Tibial artery (tissue), 4 donors: ENCODE measurements at places on chromosomes 5 and 9.

DNA sequence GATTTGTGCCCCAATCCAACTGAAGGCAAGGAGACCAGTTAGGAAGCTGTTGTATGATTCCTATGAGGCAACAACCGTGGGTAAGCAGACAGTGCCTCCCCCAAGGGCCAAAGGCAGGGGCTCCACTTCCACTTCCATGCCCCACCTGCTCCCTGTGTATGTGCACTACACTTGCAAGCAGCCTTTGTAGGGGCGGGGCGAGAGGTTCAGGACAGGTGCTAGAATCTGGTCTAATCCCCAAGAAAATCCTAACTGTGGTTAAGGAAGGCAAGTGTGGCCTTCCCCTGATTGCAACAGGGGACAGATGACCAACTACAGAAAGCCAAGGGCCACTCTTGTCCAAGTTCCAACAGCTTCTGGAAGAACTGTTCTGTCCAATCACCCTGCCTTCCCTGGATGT lies 41.7 kb downstream of the B4GALT1 start:
- H3K36me3 ChIP-seq, result peaks cover 19% of the 10 kb centered on the region
- H3K4me3 ChIP-seq, result no peak overlapping the region
- no peaks in the 10 kb centered on the region for H3K27me3 ChIP-seq
- peaks cover 50% of the 10 kb centered on the region for H3K4me1 ChIP-seq
- DNase-seq, result no peak

- DNase-seq, result no peak
- H3K27ac ChIP-seq, result no peak overlapping the region
- no peaks in the 10 kb centered on the region for H3K36me3 ChIP-seq
- H3K4me1 ChIP-seq, result no peaks in the 10 kb centered on the region
- H3K27me3 ChIP-seq, result no peaks in the 10 kb centered on the region
These were observed 526.1 kb upstream of the GRAMD2B start for GRCh38 chr5:125897089-125897488.

DNA sequence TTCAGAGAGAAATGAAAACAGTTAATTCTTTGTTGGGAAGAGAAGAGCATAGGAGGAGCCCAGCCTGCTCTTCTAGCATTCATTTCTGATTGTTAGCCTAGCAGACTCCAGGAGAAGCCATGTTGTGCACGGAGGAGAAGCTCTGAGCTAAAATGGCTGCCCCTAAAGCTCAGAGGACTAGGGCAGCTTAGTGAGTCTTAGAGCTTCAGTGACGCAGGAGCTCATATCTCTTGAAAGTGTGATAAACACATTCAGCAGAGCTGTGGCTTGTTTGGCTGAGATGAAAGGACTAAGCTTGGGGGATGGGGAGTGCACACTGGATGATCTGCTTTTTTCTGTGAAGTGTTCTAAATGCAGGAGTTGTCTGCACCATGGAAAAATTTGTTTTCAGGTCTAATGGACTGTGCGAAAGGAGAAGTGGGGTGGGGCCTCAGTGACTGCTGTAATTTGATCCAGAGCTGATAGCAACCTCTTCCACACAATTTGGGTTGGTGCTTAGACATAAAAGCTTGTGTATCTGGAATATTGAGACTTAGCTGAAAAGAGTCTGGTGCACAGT lies 58.5 kb downstream of the ZNF462 start:
- H3K27ac ChIP-seq, result peak overlapping the region; percentile 3
- H3K27me3 ChIP-seq, result no peaks in the 10 kb centered on the region
- H3K4me1 ChIP-seq, result no peaks in the 10 kb centered on the region
- H3K36me3 ChIP-seq, result peaks cover 19% of the 10 kb centered on the region
- no peak overlapping the region for H3K4me3 ChIP-seq
- no peak for DNase-seq

- no peaks in the 10 kb centered on the region for H3K36me3 ChIP-seq
- DNase-seq, result no peak
- H3K4me3 ChIP-seq, result no peak overlapping the region
- no peaks in the 10 kb centered on the region for H3K27me3 ChIP-seq
- no peak overlapping the region for H3K27ac ChIP-seq
These were observed 43.0 kb downstream of the TBCA start for GRCh38 chr5:77733130-77733529.

DNA sequence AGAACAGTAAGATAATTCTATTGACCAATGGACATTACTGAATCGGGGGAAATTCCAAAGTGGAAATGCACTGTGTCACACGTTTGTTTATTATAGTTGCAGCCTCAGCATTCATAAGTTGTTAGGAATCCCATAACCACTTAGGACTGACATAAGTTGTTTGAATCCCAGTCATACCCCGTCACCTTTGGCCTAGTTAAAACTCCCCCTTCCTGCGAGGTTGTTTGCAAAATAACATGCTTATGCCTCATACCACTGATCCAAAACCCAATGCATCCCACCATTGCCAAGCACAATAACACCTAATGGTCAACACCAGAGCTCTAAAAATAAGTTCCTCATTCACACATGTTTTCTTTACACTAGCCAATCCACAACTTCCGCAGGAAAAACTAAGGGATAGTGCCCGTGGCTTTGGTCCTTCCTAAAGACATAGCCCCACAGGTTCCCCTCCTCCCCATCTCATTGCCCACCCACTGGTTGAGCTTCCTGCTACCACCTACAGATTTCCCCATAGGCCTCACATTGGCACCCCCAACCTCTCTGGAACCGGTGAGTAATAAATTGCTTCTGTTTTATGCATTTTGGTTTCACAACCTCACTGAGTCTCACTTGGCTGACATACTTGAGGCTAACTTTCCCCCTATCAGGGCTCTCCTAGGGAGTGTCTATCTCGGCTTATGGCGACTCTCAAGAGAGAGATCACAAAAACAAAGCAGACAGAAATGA lies 42.3 kb upstream of the MUSK start:
- no peaks in the 10 kb centered on the region for H3K36me3 ChIP-seq
- DNase-seq, result no peak
- no peaks in the 10 kb centered on the region for H3K27me3 ChIP-seq
- no peak overlapping the region for H3K4me3 ChIP-seq
- no peak overlapping the region for H3K27ac ChIP-seq

DNA sequence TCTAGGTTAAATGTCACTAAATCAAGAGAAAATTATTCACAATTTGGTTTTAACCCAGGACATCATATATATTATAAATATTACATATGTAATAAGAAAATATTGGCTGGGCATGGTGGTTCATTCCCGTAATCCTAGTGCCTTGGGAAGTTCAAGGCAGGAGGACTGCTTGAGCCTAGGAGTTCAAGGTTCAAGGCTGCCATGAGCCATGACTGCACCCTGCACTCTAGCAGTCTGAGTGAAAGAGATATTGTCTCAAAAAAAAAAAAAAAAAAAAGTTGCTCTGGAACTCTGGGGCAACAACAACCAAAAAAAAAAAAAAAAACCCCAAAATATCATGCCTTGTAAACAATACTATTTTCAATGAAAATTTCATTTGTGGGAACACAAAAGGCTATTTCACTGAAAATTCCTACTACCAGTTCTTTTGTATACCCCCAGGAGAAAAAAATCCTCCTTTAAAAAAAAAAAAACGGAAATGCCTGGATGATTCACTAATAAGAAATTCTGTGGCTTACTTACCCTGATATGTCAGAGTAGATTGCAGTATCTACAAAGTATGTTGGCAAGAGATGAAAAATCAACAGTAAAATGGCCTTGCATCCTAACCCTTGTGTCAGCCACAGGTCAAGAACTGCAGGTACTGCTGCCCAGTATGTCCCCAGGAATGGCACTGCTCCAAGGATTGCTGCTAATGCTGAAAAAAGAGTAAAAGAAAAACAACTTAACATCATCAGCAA lies 22.6 kb upstream of the CTNNAL1 start:
- H3K27me3 ChIP-seq, result no peaks in the 10 kb centered on the region
- H3K27ac ChIP-seq, result peak overlapping the region; percentile 37
- peaks cover 42% of the 10 kb centered on the region for H3K36me3 ChIP-seq
- peaks cover 19% of the 10 kb centered on the region for H3K4me1 ChIP-seq

DNA sequence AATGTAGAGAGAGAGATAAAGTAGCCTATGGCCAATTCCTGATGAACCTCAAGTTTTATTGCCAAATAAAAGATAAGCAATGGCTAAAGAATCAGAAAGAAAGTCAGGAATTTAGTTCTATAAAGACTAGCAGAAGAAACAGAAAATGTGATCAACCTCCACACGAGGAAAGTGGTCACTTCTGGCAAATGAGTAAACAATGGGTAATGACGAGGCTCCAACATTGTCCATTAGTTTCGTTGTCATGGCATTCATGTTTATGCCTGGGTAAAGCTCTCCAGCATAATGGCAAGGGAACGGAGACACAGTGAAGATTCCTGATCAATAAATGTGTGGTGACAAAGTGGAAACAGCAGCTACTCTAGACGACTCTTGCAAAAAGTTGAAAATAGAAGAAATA lies 341.8 kb upstream of the CTNND2 start:
- no peak overlapping the region for H3K27ac ChIP-seq
- no peaks in the 10 kb centered on the region for H3K4me1 ChIP-seq
- H3K4me3 ChIP-seq, result no peak overlapping the region
- H3K36me3 ChIP-seq, result no peaks in the 10 kb centered on the region

DNA sequence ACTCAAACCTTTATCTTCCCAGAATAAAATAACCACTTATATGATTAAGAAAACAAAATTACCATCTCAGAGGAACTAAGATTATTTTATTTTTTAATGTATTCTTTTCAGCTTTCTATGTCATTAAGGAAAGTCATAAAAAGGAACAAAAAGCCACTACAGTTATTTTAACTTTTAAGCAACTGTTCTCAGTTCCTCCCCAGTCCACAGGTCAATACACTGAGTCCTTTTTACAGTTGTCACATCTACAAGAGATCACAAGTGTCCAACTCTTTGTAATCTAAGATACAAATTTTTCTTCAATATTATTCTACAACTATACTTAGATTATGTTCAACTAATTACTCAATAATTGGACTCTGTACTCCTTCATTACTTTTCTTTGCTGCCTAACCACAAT lies 782.8 kb upstream of the ACO1 start:
- no peaks in the 10 kb centered on the region for H3K27me3 ChIP-seq
- no peaks in the 10 kb centered on the region for H3K4me1 ChIP-seq
- no peaks in the 10 kb centered on the region for H3K36me3 ChIP-seq
- H3K27ac ChIP-seq, result no peak overlapping the region
- H3K4me3 ChIP-seq, result no peak overlapping the region

DNA sequence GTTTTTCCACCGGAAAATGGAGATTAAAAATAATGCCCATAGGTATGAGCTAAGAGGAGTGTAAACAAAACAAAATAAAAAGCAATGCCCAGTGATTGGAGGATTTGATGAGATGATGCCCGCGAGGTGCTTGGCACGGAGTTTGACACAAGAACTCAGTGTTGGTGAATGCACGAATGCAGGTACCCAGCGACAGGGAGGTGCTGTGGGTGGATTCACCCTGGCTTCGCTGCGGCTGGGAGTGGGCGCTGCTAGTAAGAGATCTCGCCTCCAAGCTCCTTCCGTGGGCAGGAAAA lies 526 bp upstream of the STXBP1 start:
- no peaks in the 10 kb centered on the region for H3K4me1 ChIP-seq
- H3K27me3 ChIP-seq, result no peaks in the 10 kb centered on the region
- no peaks in the 10 kb centered on the region for H3K36me3 ChIP-seq
- no peak for DNase-seq

- peaks cover 23% of the 10 kb centered on the region for H3K4me1 ChIP-seq
- no peaks in the 10 kb centered on the region for H3K36me3 ChIP-seq
- no peak overlapping the region for H3K4me3 ChIP-seq
- no peak for DNase-seq
- H3K27ac ChIP-seq, result no peak overlapping the region
These were observed 52.5 kb upstream of the GGTA1 start for GRCh38 chr9:121551985-121552753.

DNA sequence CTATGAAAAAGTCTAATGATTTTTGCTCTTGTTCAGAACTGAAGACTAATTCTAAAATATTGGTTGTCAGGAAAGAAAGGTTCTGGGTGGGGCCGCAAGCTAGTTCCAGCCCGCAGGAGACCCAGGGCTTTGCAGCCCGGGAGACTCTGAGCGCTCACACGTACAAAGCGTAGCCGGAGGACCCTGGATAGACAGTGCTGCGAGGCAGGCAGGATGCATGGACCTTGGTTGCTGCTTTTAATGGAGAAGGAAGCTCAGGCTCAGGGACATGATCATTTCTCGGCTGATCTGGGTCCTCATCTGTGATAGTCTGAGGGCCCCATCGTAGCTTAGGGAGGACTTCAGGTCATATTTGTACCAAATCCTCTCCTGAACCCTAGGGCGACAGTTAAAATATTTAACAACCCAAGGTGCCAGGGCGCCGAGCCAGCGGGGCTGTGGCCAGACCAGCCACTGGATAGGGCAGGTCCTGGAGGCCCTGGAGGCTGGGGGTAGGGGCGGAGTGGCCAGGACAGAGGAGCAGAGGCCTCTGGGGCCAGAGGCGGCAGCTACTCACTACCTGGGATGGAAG lies 70.1 kb upstream of the UNC5A start:
- peaks cover 6% of the 10 kb centered on the region for H3K4me1 ChIP-seq
- H3K4me3 ChIP-seq, result no peak overlapping the region
- H3K36me3 ChIP-seq, result no peaks in the 10 kb centered on the region

DNA sequence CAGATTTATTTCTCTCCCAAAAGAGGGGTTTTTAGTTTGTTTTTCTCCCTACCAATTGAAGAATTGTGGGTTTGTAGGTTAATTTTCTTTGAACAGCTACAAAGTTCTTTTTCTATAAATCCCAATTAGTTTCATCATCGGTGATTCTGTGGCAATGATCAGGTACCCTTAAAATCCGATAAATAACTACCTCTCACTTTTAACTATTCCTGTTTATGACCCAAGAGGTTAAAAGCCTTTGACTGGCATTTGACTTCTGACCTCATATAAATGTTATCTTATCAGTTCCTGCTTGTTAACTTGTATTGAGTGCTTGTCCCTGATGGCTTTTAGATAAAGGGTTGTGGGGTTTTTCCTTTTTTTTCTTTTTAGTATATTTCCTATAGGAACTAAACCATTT lies 124.4 kb upstream of the TMEM161B start:
- no peaks in the 10 kb centered on the region for H3K27me3 ChIP-seq
- no peak for DNase-seq
- H3K27ac ChIP-seq, result no peak overlapping the region

- no peak overlapping the region for H3K4me3 ChIP-seq
- H3K36me3 ChIP-seq, result peaks cover 46% of the 10 kb centered on the region
- no peaks in the 10 kb centered on the region for H3K4me1 ChIP-seq
- no peak overlapping the region for H3K27ac ChIP-seq
These were observed 20.4 kb downstream of the ANKS6 start for GRCh38 chr9:98775831-98776441.

- H3K36me3 ChIP-seq, result peaks cover 14% of the 10 kb centered on the region
- DNase-seq, result no peak
- H3K4me1 ChIP-seq, result no peaks in the 10 kb centered on the region
- no peak overlapping the region for H3K4me3 ChIP-seq
These were observed 71.9 kb downstream of the INSL6 start for GRCh38 chr9:5113523-5113922.

DNA sequence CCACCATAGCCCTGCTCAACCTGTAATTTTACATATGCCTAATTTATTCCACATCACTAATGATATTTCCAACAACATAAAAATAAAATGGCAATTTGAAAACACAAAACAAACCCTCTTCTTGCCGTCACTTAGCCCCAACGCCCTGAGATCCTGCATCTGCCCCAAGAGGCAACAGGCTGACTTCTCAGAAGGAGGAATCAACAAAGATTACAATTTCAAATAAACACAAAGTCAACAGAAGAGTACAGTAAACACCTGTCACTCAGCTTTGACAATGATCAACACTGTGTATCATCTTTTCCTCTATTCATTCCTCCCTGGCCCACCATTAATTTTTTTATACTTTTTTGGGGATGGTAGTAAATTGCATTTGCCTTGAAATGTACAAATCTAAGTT lies 19.8 kb downstream of the EPB41L4B start:
- DNase-seq, result no peak
- peaks cover 8% of the 10 kb centered on the region for H3K27me3 ChIP-seq
- no peaks in the 10 kb centered on the region for H3K4me1 ChIP-seq
- H3K4me3 ChIP-seq, result no peak overlapping the region

GRCh38 chr5:108543486-108543885 lies 161.6 kb upstream of the FBXL17 start:
- no peaks in the 10 kb centered on the region for H3K36me3 ChIP-seq
- no peak overlapping the region for H3K27ac ChIP-seq
- no peaks in the 10 kb centered on the region for H3K4me1 ChIP-seq
- H3K27me3 ChIP-seq, result no peaks in the 10 kb centered on the region
